Right renal pelvis (tissue), 4 donors: ENCODE measurements at places on chromosomes 6 and 20. TPM values are rescaled to one million over a fixed set of nuclear protein-coding genes. Genes with fewer than 3 reads are reported as not detected.

GRCh38 chr6:38103921-38104320 is 284.4 kb downstream of the ZFAND3 start:
- DNase-seq, result no peak

DNA sequence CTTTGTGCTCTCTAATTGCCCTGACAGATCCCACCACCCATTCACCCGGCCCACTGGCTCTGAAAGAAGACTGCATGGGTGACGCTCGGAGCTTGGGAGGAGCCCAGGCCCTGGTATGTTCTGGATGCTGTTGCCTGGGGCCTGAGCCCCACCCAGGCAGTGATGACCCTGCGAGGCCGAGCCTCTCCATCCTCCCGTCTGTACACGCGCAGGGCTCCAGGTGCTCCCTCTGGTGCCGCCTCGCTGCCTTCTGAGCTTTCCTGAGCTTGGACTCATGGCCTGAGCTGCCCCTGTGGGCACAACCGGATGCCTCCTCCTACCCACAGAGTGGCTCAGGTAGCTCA is 61.2 kb downstream of the STK35 start:
- no peak for DNase-seq

- no peak for DNase-seq
Measured at GRCh38 chr20:41064377-41064776, 35.8 kb downstream of the TOP1 start.

- no peak for DNase-seq
Measured at GRCh38 chr20:20780127-20780824, 67.8 kb upstream of the RALGAPA2 start.

FAM83C gene
- 0.07 TPM for polyA plus RNA-seq

- DNase-seq, result no peak
Measured at GRCh38 chr20:57450931-57451330, 59.7 kb downstream of the RBM38 start.

CRYBG1 gene
- polyA plus RNA-seq, result 21.9 TPM

- no peak for DNase-seq
Measured at GRCh38 chr6:38079107-38079506, 259.6 kb downstream of the ZFAND3 start.
